Activated CD4-positive, alpha-beta T cell treated with anti-CD3 and anti-CD28 coated beads, Interleukin-2, amount 10 ng/mL, durations not matched to agents 7 days and 5 days (primary cell): ENCODE measurements at places on chromosomes 7 and 10.

- no peak for DNase-seq
These were observed 5.8 kb downstream of the GOT1 start for GRCh38 chr10:99424656-99425055.

- no peak for DNase-seq
These were observed 67.5 kb downstream of the TRRAP start for GRCh38 chr7:98945852-98946251.

- DNase-seq, result no peak
These were observed 160.0 kb downstream of the ADARB2 start for GRCh38 chr10:1577373-1577770.

DNA sequence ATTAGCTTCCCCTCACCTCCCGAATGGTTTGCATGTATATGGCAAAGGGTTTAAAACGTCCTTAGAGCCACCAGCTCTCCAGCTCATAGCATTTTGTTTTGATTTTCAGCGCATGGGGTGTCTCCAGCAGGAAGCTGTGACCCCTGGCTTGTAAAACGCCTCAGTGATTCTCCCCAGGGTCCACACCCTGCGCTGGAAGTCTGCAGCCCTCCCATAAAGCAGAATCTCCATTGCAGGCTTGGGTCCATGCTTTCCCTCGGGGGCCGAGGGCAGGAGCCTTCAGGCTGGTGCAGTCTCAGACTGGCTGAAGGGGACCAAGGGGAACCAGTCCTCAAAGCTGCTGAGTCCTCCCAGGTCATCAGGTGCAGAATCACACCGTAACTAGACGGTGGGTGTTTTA is 109.7 kb downstream of the VIPR2 start:
- no peak for DNase-seq

DNA sequence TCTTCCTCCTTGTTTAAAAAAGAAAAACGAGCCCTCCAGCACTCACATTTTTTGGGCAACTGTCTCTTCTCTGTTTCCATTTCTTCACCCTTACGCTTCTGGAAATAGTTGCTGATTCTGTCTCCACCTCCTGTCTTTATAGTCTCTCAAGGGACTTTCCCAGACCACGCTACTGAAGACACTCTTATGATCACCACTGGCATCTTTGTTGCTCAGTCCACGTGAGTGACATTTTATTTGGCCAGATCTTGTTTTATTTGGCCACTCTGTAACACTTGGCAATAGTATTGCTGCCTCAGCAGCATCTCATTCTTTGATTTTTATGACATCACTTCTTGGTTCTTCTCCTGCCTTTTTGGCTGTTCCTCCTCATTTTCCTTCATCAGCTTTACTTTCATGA is 21.6 kb upstream of the NME8 start:
- DNase-seq, result no peak

GRCh38 chr7:55838595-55838994 is 24.0 kb downstream of the SEPTIN14 start:
- no peak for DNase-seq

DNA sequence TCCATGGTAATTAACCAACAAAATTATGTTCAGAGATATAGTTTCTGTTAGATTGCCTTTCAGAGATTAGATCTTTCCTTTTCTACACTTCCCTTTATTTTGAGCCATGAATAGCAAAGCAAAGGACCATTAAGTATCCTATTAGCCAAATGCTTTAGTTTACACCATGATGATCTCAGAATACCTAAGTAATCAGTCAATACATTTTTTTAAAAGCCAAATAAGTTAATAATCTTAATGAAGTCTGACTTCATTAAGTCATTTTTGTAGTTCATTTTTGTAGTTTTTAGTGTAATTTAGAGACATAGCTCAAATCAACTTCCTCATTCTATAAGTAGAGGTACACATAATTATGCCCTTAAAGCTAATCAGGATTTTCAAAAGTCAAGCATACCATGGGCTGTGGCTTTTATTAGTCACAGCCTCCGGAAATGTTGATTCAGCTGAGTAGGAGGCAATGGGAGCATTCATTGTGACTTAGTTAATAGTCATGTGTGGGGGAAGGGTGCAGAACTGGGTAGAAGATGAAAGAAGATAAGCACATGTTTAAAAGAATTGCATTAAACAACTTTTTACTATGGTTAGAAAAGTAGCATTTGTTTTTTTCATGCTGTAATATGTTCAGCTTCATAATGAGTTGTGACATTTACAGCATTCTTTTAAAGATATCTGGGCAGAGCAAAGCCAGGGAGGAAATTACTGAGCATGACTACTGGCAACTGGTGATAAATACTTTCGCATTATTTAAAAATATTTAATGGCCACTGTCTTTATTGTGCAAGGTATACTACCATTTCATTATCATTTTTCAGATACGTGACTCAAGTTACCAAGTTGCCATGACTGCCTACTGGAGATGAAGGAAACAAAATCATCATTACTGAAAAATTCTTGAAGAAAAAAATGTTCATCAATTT is 57.3 kb upstream of the CCDC71L start:
- peak; percentile 57 for DNase-seq

DNA sequence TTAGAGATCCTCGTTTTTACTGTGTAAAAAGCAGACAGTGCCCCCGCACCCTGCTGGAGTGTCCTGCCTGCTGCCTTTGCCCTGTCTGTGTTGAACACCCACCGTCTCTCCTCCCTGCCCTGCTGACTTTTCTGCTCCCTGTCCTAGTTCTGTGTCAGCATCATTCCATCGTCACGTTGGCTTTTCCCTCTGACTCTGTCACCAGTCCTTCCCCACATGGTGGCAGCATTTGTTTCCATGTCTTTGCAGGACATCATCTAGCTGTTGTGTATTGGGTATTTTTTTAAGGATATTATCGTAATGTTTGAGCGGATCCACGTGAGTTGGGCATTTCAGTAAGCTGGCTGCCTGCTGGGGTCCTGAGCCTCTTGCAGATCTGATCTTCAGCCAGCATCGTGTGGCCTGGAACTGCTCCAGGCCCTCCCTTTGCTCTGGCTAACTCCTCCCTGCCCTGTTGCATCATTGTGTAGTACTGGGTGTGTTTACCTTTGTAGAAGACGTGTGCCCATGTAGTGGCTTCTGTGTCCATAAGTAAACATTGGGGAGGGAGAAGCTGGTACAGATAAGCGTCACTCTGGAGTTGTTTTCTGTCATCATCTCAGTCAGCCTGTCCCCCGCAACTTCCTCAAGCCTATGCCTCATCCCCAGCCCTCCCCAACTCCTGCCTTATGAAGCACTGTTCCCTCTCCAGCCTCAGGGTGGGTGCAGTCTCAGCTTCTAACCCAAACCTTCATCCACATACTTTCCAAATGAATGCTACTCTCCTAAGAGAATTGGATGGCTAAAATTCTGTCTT is 44.3 kb downstream of the TRRAP start:
- DNase-seq, result no peak
